ENCODE measurements at places on chromosomes 6 and 20.

GRCh38 chr6:84150705-84151104 lies 76.7 kb downstream of the CEP162 start:
- DNase-seq = no peak

DNA sequence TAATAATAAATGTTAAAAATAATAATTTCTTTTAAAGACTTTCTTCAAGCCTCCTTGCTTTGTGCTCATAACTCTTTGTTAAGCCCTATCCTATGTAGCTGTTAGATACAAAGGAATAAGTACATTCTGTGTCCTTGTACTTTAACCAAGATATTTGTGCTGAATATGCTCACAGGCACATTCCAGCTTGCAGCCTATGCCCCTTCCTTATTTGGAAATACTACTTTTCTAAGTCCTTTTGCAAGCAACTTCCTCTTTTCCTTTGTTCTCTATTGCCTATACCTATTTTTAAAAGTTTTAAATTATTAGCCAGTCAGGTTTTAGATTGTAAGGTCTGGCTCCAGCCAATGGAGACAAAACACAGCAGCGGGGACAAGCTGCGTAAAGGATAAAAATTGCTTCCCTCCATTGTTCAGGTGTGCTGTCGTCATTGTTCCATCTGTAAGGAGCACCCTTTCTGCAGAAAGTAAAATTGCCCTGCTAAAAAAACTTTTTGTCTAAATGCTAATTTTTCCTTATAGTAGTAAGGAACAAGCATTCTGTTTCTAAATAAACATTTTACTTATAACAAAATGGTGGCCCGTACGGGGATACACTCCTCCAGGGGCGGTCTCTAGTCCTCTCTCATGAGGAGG lies 80.2 kb downstream of the SYTL3 start:
- DNase-seq = no peak

GRCh38 chr20:57749869-57750268 lies 40.1 kb upstream of the PMEPA1 start:
- DNase-seq = no peak

DNA sequence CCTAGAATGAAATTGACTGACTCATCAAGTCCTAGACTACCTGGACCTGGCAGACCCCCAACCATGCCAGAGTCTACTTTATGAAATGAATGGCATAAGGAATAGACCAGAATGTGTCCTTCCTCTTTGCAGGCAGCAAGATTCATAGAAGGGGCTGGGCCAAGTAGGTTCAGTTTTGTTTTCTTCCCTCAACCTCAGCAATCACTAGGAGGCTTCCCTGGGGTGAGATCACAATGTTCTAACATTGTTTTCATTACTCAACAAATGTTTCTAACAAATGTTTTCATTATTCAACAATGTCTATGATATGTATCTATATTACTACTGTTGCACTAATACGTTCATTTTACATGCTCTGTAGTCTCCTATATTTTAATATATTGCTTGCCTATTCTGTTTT lies 8.4 kb upstream of the FAM162B start:
- DNase-seq = no peak

GRCh38 chr20:50278377-50278683 lies 87.7 kb downstream of the CEBPB start:
- DNase-seq = no peak

DNA sequence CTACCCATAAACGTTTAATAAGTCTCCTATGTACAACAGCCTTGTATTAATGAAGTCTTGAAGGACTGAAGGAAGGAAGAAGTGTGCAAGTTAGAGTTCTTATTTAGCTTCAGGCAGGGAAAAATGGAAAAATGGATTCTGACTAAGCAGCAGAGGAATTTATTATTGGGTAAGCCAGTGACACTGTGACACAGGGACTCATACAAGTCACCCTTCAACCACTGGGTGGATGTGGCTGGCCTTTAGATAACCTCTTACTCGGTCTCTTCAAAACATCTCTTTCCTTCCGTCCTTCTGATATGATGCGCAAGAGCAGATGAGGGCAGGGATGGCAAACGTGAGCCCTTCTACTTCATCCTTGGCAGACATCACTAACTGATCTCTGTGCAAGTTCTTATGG lies 145.6 kb downstream of the DHX35 start:
- DNase-seq = no peak

DNA sequence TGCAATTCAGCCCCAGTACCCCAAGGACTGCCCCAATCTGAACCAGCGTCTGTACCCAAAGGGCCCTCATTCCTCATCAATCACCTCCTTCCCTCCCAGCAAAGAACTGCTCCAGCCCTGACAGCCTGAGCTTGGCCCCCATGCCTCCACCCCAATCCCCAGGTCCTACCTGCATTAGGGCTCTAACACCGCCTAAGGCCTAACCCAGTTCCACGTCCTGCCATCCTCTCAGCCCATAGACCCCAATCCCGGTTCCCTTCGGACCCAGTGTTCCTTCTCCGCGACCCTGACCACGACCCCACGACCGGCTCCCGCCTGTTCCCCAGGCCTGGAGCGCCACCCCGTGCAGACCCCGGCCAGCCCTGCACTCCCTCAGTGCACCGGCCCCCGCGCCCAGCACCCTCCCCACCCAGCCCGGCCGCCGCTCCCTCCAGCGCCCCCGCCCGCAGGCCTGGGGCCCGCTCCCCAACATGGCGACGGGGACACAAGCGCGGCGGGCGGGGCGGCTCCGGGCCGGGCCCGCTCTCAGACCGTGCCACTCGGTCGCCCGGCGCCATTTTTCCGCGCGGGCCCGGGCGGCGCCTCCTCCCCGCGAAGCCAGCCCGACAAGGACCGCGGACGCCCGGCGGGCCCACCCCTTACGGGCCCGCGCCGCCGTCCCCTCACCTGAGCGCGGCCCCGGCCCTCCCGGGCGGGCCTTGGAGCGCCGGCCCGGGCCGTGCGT lies 483 bp downstream of the NCOA6 start:
- peak; percentile 49 for DNase-seq

DNA sequence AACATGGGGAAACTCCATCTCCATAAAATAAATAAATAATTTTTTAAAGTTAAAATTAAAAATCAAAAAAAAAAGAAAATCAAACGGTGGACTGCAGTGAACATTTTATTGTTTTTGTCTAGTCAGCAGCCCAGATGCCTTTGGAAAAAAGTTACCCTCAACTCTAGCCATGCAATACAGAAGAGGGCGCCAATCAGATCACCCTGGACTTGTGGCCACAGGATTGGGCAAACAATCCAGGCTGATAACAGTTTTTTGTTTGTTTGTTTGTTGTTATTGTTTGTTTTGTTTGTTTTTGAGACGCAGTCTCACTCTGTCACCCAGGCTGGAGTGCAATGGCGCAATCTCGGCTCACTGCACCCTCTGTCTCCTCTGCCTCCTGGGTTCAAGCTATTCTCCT lies 30.5 kb upstream of the NELFCD start:
- DNase-seq = no peak

DNA sequence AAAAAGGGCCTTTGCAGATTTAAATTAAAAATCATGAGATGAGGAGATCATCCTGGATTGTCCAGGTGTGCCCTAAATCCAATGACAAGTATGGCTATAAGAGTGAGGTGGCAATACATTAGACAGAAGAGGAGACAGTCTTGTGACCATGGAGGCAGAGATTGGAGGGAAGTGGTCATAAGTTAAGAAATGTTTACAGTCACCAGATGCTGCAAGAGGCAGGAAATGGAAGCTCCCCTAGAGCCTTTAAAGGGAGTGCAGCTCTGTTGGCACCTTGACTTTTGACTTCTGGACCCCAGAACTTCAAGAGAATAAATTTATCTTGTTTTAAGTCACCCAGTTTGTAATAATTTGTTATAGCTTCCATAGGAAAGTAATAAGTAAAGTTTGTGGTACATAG lies 61.1 kb downstream of the HMGN3 start:
- DNase-seq = no peak

DNA sequence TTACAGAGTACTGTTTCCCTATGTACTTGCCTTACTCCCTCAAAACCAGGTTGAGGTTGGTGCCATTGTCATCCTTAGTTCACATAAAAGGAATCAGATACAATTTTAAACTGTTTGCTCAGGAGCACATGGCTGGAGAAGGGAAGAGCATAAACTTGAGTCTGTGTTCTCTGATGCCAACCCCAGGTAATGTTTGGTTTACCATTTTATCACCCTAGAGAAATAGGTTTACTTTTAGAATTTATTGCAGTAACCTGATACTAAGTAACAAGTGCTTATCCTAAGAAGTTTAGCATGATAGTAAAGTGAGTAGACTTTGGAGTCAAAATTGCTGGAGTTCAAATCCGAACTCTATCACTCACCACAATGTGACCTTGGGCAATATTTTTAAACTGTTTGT lies 86.3 kb downstream of the RFPL4B start:
- DNase-seq = no peak

DNA sequence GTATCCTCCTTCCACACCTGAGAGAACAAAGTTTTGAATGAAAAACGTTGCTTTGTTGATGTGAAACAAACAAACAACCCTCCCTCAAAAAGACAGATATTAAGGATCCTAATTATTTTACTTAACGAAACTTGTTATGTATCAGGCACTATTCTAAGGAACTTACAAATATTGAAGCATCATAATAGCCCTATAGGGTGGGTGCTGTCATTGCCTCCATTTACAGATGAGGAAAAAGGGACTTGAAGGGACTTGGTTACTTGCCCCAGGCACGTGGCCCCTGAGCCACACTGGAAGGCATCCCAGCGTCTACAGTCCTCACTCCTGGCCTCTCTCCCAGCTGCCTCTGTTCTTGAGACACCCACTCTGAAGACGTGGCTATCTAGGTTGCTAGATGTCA lies 20.2 kb upstream of the OLIG3 start:
- DNase-seq = no peak

- DNase-seq = no peak
Observed at GRCh38 chr6:13267142-13267651, 61.1 kb downstream of the TBC1D7 start.

GRCh38 chr6:1622220-1622850 lies 12.6 kb downstream of the FOXC1 start:
- DNase-seq = no peak

DNA sequence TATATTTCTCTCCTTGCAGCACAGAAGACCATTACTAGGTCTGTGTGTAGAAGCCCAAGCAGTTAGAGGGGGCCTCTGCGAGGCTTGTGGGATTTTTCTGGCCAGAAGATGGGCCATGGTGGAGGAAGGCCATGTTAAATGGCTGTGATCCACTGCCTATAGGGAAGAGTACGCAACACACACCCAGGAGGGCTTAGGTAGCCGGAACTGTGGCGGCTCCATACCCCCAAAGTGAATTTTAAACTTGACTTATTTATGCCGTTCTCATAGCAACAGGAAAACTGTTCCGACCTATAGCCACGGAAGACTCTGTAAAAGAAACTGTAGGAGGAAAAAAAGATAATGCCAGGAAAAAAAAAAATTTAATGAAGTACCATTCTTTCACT lies 69.5 kb downstream of the SLX4IP start:
- no peak for DNase-seq

GRCh38 chr6:33702345-33702977 lies 9.0 kb downstream of the UQCC2 start:
- DNase-seq = peak; percentile 77

GRCh38 chr6:117733341-117733740 lies 58.1 kb downstream of the NUS1 start:
- DNase-seq = no peak

- DNase-seq = no peak
Observed at GRCh38 chr20:44070139-44070900, 116.7 kb downstream of the JPH2 start.

DNA sequence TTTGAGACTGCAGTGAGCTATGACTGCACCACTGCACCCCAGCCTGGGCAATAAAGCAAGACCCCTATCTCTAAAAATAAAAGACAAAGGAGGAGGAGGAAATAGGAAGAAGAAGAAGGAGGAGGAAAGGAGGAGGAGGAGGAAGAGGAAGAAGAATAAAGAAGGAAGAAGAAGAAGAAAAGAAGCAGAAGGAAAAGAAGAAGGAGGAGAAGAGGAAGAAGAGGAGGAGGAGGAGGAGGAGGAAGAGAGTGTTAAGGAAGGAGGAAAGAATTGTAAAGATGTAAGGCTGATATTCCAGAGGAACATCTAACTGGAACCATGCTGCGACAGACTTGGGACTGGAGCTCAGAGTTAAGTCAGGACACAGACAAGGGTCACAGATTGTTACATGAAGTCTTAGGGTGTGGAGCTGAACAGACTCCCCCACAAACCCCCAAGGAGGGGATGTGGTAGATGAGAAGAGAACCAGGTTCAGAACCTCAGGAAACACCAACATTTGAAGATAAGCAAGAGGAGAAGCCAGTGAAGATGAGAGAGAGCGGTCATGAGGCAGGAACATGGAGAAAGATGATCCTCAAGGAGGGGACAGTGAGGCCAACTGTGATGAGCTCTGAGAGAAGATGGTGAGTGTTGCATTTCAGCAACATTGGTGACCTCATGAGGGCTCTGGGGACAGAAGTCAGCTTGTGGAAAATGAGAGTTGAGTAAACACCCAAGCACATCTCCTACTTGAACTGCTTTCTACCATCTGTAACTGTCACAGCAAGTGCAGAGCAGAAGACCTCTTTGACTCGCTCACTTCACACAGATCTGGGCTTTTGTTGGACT lies 118.2 kb downstream of the CD164 start:
- no peak for DNase-seq

- DNase-seq = no peak
Observed at GRCh38 chr20:53098621-53099020, 126.5 kb downstream of the TSHZ2 start.

- DNase-seq = no peak
Observed at GRCh38 chr6:18186540-18187250, 31.5 kb downstream of the KDM1B start.

GRCh38 chr20:61980647-61981583 lies 84.8 kb downstream of the TAF4 start:
- peak; percentile 48 for DNase-seq

- no peak for DNase-seq
Observed at GRCh38 chr6:25934156-25934555, 3.7 kb upstream of the SLC17A2 start.

Data from ACHN (cell line).